ENCODE measurements at places on chromosomes 1 and 21. TPM values are rescaled to one million over a fixed set of nuclear protein-coding genes. Genes with fewer than 3 reads are reported as not detected.

- no peak for DNase-seq
These were observed 26.9 kb downstream of the RIPK4 start for GRCh38 chr21:41739936-41740335.

PRKAA2 gene
- 36.4 TPM for polyA plus RNA-seq

DNA sequence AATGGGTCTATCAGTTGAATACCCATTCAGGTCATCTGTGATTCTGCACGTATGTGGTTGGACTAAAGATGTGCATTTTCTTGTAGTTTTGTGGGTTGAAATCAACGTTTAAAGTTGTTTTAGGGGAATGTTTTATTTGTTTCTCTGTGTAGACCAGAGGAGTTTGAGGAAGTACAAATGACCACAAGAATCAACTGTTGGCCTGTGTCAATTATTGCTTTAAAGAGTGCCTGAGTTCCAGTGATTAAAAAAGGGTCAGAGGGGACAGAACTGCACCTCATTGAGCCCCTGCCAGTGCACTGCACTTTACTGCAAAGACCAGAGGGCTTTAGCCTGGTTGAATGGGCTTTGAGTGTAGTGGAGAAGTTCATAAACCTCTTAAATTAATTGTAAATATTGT is 190.3 kb downstream of the VPS13D start:
- no peak for DNase-seq

- no peak for DNase-seq
These were observed 369.6 kb upstream of the USP24 start for GRCh38 chr1:55584526-55585401.

DNA sequence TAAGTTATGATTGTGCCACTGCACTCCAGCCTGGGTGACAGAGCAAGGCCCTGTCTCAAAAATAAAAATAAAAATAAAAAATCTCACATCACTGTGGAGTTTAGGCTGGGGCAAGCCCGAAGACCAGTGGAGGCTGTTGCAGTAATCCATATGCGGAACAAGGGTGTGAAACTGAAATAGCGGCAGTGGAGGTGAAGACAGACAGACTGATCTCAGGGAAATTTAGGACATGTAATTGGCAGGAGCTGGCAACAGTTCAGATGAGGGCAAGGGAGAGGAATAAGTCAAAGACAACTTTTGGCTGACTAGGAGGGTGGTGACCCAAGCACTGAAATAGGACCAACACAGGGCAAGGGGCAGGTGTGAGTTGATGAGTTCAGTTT is 8.4 kb downstream of the ARMH1 start:
- no peak for DNase-seq

CCDC30 gene
- 2.3 TPM for polyA plus RNA-seq

- no peak for DNase-seq
These were observed 333.8 kb downstream of the ZP4 start for GRCh38 chr1:237556911-237557310.

DNA sequence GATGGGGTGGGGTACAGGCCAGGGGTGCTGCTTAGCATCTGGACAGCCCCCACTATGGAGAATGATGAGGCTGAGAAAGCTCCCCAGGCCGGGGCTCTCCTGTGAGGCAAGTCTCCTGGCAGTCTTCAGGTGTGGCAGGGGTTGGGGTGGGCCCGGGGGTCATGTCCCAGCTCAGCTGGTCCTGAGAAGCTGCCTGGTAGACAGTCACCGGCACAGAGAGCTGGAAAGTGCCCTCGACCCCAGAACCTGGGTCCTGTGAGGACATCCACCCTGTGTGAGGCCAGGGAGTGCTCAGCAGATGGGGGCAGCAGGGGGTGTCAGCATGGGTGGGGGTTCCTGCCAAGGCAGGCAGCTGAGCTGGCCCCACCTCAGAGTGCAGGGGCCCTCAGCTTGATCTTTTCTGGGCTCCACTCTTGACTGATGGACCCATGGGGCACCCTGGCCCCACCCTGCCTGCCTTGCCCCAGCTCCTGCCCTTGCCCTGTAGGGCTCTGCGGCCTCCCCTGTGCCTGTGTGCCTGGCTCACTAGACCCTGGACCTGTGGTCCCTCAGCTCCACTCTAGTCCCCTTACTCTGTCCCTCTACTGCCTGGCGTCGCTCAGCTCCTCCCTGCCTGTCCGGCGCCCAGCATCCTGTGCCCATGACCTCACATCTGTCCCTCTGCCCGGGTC is 5.8 kb downstream of the IBA57 start:
- DNase-seq: no peak

- DNase-seq: no peak
These were observed 26.8 kb upstream of the KDM4A start for GRCh38 chr1:43622901-43623780.

DNA sequence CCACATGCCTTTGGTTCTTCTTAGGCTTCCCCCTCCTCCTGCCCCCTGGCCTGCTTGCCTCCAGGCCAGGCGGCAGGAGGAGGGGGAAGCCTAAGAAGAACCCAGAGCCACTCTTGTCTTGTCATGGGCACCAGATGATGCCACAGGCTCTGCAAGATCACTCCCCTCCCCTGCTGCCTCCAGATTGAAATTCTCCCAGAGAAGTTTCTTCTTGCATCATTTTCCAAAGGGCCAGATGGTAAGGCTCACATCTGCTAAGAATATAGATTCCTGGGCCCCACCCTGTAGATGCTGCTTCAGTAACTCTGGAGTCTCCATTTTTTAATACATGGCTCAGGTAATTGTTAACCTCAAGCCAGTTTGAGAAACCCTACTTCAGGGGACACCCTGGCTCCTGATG is 60.8 kb downstream of the FAM163A start:
- no peak for DNase-seq

DNA sequence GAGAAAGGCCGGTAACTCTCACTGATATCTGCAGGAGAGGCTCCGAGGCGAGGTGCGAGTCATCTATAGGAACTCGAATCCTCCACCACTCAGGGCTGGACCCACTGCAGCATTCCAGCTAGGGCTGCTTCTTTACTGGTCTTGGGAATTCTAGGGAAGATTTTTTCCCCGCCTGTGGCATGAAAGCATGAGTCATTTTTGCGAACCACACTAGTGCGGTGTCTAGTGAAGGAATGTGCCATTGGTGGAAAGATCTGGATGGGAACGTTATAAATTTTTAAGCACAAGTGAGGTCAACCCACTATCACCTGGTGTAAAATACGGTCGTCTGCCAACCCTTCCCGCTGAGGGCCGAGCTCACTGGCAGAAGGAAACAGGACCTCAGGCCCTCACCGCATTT is 49.7 kb downstream of the SYF2 start:
- no peak for DNase-seq

- no peak for DNase-seq
These were observed 590 bp downstream of the TMOD4 start for GRCh38 chr1:151175041-151175741.

DNA sequence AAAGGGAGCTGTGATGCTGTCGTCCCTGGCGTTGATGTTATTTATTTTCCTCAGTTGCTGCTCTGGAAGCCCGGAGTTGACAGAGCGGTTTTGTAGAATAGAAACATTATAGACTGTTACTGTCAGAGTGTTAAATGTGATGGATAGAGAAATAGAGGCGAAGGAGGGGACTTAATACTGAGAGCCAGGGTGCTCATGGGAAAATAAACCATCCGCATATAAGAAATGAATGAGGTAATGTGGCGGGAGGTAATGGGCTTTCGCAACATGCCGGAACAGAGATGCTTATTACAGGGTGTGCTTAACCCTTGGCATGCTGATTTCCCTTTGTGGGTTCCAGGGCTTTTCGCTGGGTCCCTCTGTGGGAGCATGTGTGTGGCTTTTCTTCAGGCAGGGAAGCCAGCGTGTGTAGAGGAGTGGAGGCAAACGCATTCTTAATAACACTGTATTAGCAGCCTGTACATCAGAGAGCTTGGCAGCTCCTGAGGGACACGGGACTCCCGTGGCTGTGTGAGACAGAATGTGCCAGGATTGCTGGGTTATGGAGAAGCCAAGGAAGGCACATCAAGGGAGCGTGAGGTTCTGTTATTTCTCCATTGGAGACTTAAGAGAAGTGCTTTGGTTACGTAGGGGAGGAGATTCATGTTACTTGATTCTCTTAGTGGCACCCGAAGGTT is 141.0 kb downstream of the PBX1 start:
- no peak for DNase-seq

EXTL1 gene
- polyA plus RNA-seq: 4.8 TPM

- no peak for DNase-seq
These were observed 3.9 kb upstream of the KCNJ9 start for GRCh38 chr1:160077486-160077885.

- DNase-seq: no peak
These were observed 35.5 kb downstream of the LRIF1 start for GRCh38 chr1:110928191-110928590.

- DNase-seq: peak; percentile 60
These were observed 1.4 kb upstream of the PTPRF start for GRCh38 chr1:43529206-43529731.

- DNase-seq: peak; percentile 58
These were observed 459.2 kb upstream of the PKN2 start for GRCh38 chr1:88224906-88225305.

- DNase-seq: no peak
These were observed 32.9 kb upstream of the RASAL2 start for GRCh38 chr1:178060789-178061556.

GRCh38 chr1:246214708-246215509 is 292.2 kb downstream of the SMYD3 start:
- peak; percentile 16 for DNase-seq

DNA sequence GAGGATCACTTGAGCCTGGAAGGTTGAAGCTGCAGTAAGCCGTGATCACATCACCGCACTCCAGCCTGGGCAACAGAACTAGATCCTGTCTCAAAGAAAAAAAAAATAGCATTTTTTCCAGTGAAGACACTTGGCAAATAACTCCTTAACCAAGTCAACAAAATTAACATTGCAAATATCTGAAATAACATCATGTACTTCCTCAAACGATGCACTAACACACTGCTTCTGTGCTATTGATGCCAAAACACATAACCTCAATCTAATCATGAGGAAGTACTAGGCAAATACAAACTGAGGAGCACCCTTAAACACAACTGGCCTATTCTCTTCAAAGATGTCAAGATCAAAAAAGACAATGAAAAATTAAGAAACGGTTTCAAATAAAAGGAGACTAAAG is 32.3 kb downstream of the PABPC4 start:
- no peak for DNase-seq

HORMAD1 gene
- 0.11 TPM for polyA plus RNA-seq

GRCh38 chr1:42008264-42008663 is 89.5 kb upstream of the HIVEP3 start:
- DNase-seq: no peak

- no peak for DNase-seq
These were observed 741 bp downstream of the RGS2 start for GRCh38 chr1:192809307-192810252.

DNA sequence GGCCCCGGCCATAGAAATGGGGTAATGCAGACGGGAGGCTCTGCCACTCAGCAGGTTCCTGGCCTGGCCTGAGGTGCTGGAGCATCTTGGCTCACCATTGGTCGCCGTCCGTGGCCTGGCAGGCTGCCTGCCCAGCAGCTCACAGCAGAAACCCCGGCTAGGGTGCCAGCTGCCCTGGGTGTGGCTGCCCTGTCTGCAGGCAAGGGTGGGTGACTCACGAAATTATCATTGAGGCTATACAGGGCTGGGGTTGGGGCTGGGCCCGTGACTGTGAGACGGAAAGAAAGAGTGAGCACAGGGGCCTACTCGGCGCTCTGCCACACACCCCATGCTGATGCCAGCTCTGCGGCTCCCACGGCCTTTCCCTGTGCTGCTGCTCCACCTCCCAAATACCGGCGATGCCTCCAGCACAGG is 8.0 kb upstream of the PKP1 start:
- DNase-seq: no peak

TEX38 gene
- polyA plus RNA-seq: 0.27 TPM

PWP2 gene
- polyA plus RNA-seq: 1.6 TPM

SF3B4 gene
- polyA plus RNA-seq: 32.3 TPM

FGR gene
- 1.4 TPM for polyA plus RNA-seq

GRCh38 chr1:152111515-152111968 is 3.7 kb downstream of the TCHH start:
- DNase-seq: no peak

UMODL1 gene
- polyA plus RNA-seq: not detected

DNA sequence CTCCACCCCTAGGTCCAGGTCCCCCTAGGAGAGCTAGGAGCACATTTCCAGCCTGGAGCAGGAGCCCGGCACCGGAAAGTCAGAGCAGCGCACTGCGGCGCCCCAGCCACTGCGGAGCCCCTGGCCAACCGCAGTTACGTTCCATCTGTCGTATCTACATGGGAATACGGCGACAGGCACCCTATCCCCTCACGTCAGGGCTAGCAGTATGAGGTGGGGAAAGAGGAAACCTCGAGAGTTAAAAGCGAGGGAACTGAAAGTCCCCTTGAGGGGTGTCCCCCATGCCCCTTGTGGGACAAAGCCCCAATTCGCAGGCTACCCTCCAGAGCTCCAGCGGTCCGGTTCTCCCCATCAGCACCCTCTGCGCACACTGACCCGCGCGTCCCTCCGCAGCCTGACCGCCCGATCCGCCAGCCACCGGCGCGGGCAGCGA is 995 bp downstream of the COLGALT2 start:
- no peak for DNase-seq

DESI2 gene
- 43.8 TPM for polyA plus RNA-seq

GRCh38 chr1:230641346-230641745 is 935 bp upstream of the COG2 start:
- DNase-seq: no peak

GRCh38 chr1:145960468-145961108 is 2.8 kb upstream of the LIX1L start:
- DNase-seq: no peak

- no peak for DNase-seq
These were observed 159.9 kb upstream of the RAB4A start for GRCh38 chr1:229110986-229111385.

GRCh38 chr1:183019860-183020259 is 3.4 kb upstream of the LAMC1 start:
- no peak for DNase-seq

IKBKE gene
- 2.9 TPM for polyA plus RNA-seq

GRCh38 chr1:22805672-22806038 is 95.0 kb downstream of the EPHB2 start:
- DNase-seq: no peak

- DNase-seq: no peak
These were observed 104.8 kb downstream of the TOMM20 start for GRCh38 chr1:235023711-235024439.

LCE2C gene
- not detected for polyA plus RNA-seq

GRCh38 chr1:10685196-10685807 is 111.1 kb downstream of the CASZ1 start:
- DNase-seq: no peak

TPTE gene
- not detected for polyA plus RNA-seq

GRCh38 chr1:114466334-114467014 is 44.5 kb downstream of the TRIM33 start:
- no peak for DNase-seq

RPE65 gene
- polyA plus RNA-seq: not detected

ST6GALNAC5 gene
- 1.4 TPM for polyA plus RNA-seq

DNA sequence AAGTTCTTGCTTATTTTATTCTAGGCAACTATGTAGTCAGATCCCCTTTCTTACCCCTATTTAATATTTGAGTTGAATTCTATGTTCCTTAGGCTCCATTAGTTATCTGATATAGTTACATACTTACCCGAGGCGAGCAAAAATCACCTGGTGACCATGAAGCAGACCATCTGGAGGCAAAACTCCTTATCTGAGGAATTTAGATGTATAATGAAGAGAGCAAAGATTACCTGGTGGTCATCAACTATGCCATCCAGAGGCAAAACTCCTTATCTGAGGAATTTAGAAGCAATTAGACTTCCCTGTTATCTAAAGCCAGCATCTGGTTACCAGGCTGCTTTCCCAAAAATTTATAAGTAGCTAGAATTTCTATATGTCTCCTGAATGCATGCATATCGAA is 129.9 kb downstream of the PATJ start:
- DNase-seq: no peak
